Prostate gland (tissue), 2 donors: ENCODE measurements at places on chromosomes 3 and 15.

DNA sequence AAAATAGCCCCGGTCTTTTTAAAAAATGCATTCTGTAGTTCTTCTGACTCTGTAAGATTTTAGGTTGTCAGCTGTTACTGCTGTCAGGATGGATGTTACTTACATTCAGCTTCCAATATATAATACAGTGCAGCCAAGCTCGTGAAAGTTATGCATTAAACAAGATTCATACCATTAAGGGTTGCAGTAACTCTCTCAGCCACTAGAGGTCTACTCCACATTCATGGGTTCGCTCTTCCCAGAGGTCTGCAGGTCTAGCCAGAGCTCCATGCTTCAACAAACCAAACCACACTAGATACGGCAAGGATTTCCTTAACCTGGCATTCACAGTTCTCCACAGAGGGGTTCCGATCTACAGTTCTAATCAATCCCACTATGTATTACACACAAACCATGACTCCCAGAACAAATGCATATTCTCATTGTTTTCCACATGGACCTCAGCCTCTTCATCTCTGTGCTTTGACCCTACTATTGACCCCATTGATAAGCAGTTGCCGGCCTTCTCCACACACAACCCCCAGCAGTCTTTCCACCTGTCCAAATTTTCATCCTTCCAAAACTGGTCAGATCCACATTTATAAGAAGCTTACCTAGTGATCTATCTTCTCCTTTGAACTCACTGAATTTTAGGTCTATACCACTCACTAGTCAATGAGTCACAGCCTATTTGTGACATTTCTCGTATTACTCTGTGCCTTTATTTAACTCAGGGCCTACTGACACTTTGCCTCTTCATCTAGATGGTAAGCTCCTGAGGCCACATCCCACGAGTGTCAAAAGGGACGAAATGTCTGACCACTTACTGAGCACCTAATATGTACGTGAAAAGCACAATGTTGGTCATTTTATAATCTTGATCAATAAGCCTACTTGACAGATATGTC, 33.7 kb downstream of the RORA start:
- no peak for DNase-seq

DNA sequence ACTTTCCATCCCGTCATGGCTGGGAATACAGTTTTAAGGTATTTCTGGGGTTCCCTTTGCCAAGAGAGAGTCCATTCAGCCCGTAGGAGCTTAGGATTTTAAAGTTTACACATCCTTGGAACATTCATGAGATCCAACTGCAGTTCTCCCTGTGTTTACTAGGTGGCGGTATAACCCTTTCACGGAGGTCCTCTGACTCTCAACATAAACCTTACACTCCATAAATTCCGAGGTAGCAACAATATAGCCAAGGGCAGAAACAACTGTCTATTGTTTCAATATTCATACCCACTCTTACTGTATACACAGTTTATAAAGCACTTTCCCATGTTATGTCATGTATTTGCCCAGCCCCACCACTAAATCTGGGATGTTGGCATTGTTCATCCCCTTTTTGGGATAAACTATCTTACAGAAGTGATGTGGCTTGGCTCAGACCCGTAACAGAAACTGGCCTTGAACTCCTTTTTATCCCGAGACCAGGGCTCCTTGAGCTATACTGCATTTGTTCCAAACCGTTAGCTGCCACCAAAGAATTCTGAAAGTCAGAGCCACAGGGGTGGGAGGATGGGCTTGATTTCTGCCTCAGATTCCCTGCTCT, 69.2 kb upstream of the COL6A5 start:
- no peak for DNase-seq

DNA sequence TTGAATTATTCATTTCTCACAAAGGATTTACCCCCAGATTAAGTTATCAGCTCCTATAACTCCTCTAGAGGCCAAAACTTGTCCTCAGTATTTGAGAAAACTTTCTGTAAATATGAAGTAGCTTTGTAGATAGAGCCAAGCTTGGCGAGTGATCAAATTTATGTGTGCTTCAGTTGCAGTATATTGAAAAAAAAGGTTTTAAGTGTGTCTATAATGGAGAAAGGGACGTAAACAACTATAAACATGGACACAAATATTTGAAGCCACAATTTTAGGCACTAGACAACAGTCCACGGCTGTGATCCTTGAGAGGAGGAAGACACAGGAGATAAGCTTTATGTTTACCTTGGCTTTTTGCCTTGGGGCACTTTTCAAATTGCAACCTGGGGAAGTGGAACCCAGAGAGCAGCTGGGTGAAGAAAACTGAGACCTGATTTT, 118.7 kb downstream of the THRB start:
- peak; percentile 28 for DNase-seq

DNA sequence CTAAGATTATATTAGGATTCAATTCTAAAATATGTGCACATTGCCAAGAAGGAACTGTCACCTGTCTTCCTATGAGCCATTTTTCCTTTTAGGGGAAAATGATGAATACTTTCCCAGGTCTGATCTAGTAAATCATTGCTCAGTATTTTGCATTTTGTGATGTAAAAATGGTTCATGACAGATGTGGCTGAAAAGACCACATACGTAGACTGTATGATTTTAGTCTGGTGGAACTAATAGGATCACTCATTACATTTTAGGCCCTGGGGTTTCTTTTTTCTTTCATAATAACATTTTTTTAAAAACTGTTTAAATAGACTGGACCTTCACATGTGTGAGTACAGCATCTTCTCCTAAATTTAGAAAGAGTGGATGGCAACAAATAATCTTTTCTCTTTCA, 201.7 kb upstream of the MLF1 start:
- no peak for DNase-seq

DNA sequence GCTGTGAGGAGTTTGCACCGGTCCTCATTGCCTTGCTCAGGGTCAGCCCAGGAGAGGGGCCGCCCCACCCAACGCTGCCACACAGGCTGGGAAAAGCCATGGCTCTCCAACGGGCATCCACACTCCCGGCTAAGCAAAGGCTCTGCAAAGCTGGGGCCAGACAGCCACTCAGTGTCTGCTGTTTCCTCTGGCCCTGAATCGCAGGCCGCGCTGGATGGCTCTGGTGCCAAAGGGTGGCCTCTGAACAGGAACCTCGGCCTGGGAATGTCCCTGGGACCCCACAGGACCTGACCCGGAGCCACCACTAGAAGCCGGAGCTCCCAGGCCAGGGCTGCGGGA, 42.9 kb downstream of the RPN1 start:
- DNase-seq, result no peak

- no peak for DNase-seq
Observed at GRCh38 chr15:76636059-76636458, 269.1 kb downstream of the SCAPER start.

DNA sequence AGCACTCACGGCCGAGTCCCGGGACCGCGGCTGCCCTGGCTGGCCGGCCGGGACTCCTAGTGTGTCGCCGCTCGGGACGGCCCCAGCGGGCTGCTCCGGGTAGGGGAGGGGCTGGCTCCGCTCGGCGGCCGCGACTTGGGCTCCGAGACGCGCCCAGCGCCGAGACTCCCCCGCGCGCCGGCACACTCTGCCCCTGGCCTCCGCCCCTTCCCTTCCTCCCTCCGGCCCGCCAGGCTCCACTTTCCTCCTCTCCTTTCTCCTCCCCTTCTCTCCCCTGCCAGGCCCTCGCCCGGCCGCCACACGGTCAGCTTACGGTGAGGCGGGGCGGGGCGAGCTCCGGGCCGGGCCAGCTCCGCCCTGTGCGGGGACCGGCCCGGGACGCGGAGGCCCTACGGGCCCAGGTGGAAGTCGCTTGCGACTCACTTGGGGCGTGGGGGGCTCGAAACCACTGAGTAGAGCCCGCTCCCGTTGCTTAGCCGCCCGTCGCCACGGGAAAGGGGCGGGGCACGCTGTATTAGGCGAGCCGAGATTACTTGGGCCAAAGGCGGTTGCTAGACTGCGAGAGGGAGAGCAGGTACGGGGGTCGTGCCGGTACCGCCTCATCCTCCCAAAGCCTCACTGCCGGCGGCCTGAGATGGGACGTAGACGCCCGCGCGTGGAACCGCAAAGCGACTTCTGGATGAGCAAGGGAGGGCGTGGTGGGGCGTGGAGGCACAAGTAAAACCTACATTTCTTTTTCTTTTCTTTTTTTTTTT, at the start of gene ITGB5:
TSS of gene ITGB5 (minus strand) at position 189 of the 755 bp plus-strand sequence. CDS start 365 bp downstream, outside the sequence.
- peak; percentile 82 for DNase-seq

GRCh38 chr3:73084170-73084569, 22.7 kb downstream of the EBLN2 start:
- no peak for DNase-seq

- no peak for DNase-seq
Observed at GRCh38 chr3:133992951-133993620, 36.6 kb downstream of the SLCO2A1 start.

DNA sequence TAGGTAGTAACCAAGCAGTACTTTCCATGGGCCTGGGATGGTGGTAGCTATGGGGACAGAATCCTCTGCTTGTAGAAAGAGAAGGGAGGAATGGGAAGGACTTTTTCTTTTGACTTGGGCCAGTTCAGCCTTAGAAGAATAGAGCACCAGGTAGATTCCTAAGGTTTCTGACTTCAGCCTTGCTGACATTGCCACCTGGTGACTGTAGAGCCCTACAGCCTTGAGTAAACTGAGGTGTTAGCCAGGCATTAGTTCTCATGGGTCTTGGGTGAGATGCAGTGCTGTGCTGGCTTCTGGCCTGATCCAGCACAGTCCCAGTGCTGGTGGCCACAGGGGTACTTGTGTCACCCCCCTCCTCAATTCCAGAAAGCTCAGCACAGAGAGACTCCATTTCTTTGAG, 171.1 kb downstream of the ZBBX start:
- DNase-seq, result no peak

GRCh38 chr3:48459331-48459730, 12.8 kb downstream of the ATRIP start:
- DNase-seq, result no peak

GRCh38 chr3:15356176-15356575, 23.8 kb upstream of the SH3BP5 start:
- no peak for DNase-seq

GRCh38 chr15:90481023-90481422, 48.7 kb upstream of the CRTC3 start:
- no peak for DNase-seq

DNA sequence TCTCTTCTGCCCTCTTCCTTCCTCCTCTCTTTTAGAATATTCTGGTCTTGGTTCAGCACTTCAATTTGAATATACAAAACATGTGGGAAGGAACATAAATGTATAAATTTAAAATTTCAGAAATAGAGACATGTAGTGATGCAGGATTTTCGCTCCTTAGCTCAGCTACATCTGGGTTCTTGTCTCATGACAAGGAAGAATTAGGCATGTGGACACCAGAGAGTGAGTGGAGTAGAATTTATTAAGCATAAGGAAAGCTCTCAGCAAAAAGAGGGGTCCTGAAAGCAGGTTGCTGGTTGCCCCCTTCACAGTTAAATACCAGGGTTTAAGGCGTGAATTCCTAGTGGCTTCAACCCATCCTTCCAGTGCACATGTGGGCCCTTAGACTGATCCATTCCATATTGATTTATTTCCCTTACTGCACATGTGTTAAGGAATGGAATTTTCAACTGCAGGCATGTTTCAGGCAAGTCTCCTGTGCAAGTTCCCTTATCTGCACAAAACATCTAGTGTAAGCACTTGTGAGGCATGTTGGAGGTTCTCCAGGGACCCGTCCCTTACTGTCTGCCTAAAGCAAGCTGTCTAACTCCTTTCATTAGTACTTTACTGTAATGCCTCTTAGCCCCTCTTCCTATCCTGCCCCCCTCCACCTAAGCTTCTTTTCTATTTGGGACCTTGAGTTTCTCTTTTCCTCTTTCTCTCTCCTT, 133.2 kb upstream of the STRIT1 start:
- peak; percentile 4 for DNase-seq

GRCh38 chr3:21750080-21750696, 822 bp downstream of the ZNF385D start:
- DNase-seq, result no peak

- DNase-seq, result no peak
Observed at GRCh38 chr3:9808345-9809037, 1.6 kb upstream of the TTLL3 start.

- DNase-seq, result no peak
Observed at GRCh38 chr3:168416446-168416845, 320.7 kb upstream of the GOLIM4 start.

- DNase-seq, result no peak
Observed at GRCh38 chr3:144773350-144773749, 801.7 kb downstream of the DIPK2A start.

- DNase-seq, result peak; percentile 31
Observed at GRCh38 chr15:73797366-73798158, 44.4 kb upstream of the INSYN1 start.

DNA sequence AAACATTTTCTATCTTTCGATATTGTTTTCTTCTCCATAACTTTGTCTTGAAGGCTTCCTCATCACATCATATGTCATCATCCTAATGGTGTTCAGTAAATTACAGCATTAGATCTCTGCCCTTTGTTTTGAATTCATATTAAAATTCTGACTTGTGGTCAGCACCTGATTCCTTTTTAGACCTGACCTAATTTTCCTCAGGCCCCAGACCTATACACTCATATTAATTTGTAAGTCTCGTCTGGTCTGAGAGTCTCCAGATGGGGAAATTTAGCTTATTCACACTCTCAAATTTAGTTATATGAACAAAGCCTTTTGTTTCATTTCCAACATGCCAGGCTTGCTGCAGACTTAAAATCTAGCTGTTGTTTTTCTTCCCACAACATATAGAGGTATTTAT, 248.4 kb downstream of the KCNH8 start:
- DNase-seq, result no peak

- DNase-seq, result peak; percentile 26
Observed at GRCh38 chr3:139434764-139435307, 41.5 kb downstream of the RBP2 start.

DNA sequence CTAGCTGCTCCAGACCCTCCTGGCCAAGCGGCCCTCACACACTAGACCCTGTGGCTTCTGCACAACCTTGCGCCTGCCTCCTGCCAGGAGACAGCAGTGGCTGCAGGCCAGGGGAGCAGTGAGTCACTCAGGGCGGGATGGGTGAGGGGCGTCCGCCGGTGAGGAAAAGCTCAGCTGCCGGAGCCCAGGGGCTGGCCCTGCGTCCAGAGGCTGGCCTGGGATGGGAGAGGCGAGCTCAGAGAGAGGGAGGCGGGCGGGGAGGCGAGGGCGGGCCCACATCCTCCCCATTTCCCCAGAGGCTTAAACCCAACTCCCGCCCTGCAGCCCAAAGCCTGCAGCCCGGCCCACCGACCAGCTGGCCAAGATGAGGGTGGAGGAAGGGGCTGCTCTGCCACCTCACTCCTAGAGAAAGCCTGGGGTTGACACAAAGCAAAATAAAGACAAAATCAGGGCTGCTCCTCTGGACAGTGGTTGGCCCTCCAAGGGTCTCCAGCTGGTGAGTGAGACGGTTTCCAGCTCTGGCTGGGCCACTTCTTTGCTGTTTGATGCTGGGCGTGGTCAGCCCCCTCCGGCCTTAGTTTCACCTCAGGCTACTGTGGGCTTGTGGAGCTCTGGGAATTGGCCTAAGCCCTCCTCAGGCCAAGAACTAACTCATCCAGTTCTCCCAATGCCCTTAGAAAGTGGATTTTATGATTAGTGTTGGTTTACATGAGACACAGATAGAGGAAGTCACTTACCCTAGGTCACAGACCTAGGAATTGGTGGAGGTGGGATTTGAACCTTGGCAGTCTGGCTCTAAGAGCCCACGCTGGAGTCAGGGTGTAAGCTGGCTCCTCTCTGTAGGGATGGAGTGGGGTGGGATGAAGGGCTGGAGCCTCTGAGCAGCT, 50.6 kb downstream of the IQSEC1 start:
- DNase-seq, result no peak
